MM.1S (cell line): ENCODE measurements at places on chromosomes 5 and 9.

- no peak overlapping the region for H3K27ac ChIP-seq
- H3K36me3 ChIP-seq, result no peaks in the 10 kb centered on the region
- no peak for DNase-seq
- no peaks in the 10 kb centered on the region for H3K4me1 ChIP-seq
These were observed 23.5 kb upstream of the TMEM174 start for GRCh38 chr5:73149540-73149939.

- H3K4me3 ChIP-seq, result no peak overlapping the region
- H3K27ac ChIP-seq, result no peak overlapping the region
- H3K27me3 ChIP-seq, result no peaks in the 10 kb centered on the region
These were observed 75.7 kb downstream of the PTCH1 start for GRCh38 chr9:95441081-95441480.

DNA sequence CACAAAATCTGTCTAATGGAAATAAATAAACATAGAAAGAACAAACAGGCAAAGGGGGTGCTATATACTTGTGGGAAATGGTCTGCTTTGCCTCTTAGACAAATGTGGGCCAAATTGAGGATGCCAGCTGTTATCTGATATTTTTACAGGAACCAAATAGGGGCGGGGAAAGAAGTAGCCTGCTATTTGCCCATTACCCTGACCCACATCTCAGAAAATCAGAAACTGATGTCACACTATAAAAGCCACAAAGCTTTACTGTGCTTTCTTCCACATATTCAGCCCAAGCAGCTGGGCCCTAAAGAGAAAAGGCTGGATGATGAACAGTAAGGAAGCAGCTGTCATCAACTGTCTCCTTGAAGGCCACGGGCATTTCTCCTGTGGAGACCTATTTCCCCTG is 97.3 kb downstream of the ELAVL2 start:
- H3K27me3 ChIP-seq, result no peaks in the 10 kb centered on the region
- no peak overlapping the region for H3K4me3 ChIP-seq
- no peak for DNase-seq
- H3K36me3 ChIP-seq, result no peaks in the 10 kb centered on the region
- no peak overlapping the region for H3K27ac ChIP-seq
- H3K4me1 ChIP-seq, result no peaks in the 10 kb centered on the region

DNA sequence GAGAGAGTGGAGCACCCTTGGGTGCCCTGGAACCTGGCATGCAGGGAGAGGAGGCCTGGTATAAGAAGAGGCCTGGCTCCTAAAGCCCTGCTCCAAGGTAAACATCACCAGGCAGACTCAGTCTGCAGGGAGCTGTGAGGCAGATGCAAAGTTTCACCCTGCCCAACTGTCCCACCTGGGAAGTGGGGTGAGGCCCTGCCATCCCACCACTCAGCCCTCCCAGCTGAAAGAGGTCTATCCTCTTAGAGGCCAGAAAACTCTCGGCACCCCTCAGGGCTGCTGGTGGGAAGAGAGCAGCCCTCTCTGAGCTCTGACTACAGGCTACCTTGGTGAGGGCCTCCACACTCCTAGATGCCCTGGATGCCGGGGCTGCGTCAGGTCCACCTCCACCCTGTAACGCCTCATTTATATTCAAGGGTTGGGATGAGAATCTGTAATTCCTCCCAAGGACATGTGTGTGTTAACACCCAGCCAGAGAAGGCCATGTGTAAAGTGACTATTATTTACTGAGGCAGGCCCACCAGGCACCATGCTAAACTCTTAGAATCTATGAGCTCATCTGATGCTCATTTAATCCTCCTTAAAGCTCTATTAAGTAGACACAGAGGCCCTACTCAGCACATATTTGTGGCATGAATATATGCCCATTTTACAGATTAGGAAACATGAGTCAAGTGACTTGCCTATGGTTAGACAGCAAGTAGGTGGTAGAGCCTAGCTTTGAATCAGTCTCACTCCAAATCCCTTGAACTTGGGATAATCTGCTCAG is 205.9 kb downstream of the FSTL4 start:
- H3K36me3 ChIP-seq, result no peaks in the 10 kb centered on the region
- no peaks in the 10 kb centered on the region for H3K4me1 ChIP-seq
- H3K27me3 ChIP-seq, result no peaks in the 10 kb centered on the region
- DNase-seq, result no peak

GRCh38 chr9:124280176-124280691 is 22.5 kb downstream of the NEK6 start:
- no peak overlapping the region for H3K4me3 ChIP-seq
- peaks cover 5% of the 10 kb centered on the region for H3K4me1 ChIP-seq
- no peak for DNase-seq
- H3K36me3 ChIP-seq, result no peaks in the 10 kb centered on the region
- no peaks in the 10 kb centered on the region for H3K27me3 ChIP-seq

GRCh38 chr5:177334155-177334551 is 17.3 kb downstream of the LMAN2 start:
- H3K27ac ChIP-seq, result no peak overlapping the region
- no peaks in the 10 kb centered on the region for H3K4me1 ChIP-seq
- no peak overlapping the region for H3K4me3 ChIP-seq
- no peaks in the 10 kb centered on the region for H3K27me3 ChIP-seq
- DNase-seq, result no peak
- H3K36me3 ChIP-seq, result peaks cover 9% of the 10 kb centered on the region; the same call in 1 of the 2 replicates

- H3K27me3 ChIP-seq, result no peaks in the 10 kb centered on the region
- DNase-seq, result no peak
- H3K4me3 ChIP-seq, result no peak overlapping the region
- H3K4me1 ChIP-seq, result no peaks in the 10 kb centered on the region
These were observed 335.7 kb downstream of the PRELID2 start for GRCh38 chr5:145499483-145499882.
